ENCODE measurements at places on chromosomes 5 and 9.
A peak's percentile ranks its signal among the peaks of the same experiment; 100 is the strongest.

- DNase-seq, result no peak
These were observed 35.1 kb downstream of the SH3GLB2 start for GRCh38 chr9:128992995-128993394.

GRCh38 chr9:83425240-83425639, 113.0 kb downstream of the FRMD3 start:
- DNase-seq, result no peak

- no peak for DNase-seq
These were observed 73.7 kb downstream of the RCL1 start for GRCh38 chr9:4866239-4866969.

DNA sequence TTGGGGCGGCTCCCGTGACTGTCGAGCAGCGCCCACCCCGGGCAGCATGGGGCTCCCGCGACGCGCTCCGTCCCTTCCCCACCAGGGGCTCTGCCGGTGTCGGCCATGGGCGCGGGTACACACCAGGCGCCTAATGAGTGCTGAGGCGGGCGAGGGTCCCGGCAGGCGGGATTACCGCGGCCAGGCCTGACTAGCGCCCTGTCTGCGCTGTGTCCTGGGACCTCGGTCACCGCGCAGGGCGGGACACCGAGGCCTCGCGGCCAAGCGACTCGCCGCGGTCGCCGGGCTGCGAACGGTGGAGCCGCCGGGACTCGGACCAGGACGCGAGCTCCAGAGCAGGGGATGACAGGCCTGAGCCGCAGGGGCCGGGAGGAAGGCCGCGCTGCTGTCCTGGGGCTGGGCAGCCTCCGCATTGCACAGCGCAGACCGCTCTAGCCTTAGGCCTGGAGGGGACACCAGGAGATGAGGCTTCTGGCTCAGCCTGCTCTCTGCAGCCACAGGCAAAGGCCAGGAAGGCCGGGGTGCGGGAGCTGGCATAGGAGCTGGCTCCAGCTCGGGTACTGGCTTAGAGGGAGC, 14.1 kb downstream of the LCN10 start:
- DNase-seq, result no peak

- DNase-seq, result no peak
These were observed 94.7 kb downstream of the FGF10 start for GRCh38 chr5:44294516-44294915.

- no peak for DNase-seq
These were observed 5.0 kb downstream of the INPP5E start for GRCh38 chr9:136434580-136435169.

- no peak for DNase-seq
These were observed 235.6 kb upstream of the C9orf72 start for GRCh38 chr9:27808864-27809263.

DNA sequence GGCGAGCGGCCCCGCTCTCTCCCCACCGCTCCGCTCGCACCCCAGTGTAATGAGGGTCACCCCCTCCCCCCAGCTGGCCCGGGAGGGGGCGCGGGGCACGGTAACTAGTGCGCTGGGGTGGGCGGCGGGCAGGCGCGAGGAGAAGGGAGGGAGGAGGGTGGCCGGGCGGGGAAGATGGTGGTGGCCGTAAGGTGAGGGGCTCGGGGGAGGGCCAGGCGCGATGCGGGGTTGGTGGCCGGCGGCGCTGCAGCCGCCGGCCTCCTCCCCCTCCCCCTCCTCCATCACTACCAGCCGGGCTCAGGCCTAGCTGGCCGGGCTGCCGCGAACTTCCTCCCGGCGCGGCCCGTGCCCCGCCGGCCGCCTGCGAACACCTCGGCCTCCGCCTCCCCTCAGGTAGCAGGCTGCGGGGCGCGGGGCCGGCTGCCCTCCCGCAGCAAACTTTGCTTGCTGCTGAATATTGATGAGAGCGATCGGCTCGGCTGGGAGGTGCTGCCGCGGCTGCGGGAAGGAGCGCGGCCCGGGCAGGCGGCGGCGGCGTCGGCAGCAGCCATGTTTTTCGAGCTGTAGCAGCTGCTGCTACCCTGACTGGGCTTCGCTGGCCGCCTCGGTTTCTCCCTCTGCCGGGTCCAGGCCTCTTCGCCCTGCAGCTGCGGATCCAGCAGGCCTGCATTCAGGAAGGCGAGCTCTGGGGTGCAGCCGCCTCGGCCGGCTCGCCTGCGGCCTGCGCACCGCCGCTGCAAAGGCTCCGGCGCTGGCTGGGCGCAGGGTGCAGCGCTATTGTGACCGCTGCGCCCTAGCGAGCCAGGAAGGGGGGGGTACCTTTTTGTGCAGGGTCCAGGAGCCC, 502 bp downstream of the NSD1 start:
- DNase-seq, result peak; percentile 37

- DNase-seq, result no peak
These were observed 161.2 kb downstream of the FGF18 start for GRCh38 chr5:171580502-171581265.

DNA sequence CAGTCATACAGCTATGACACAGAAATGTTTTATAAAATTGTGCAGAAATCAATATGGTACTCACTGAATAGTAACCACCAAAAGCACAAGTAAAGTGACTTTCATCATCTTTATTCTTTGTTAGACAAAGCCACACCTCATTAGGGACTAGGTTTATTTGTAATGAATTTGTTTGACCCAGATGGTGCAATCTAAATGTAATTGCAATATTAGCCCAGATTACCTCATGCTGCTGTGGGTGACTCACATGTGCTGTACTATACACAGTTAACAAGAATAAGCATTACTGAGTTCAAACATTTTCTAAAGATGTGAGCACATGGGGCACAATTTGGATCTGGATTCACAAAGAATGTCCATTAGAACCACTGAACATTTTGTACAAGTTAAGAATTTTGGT, 759.3 kb upstream of the TYRP1 start:
- DNase-seq, result no peak

- DNase-seq, result no peak
These were observed 40.9 kb downstream of the NACC2 start for GRCh38 chr9:136054146-136054545.

GRCh38 chr5:169223595-169223953, 77.4 kb downstream of the SLIT3 start:
- no peak for DNase-seq

GRCh38 chr5:131262953-131263541, 806 bp upstream of the CDC42SE2 start:
- DNase-seq, result no peak

GRCh38 chr9:135103001-135103446, 15.6 kb downstream of the OLFM1 start:
- DNase-seq, result no peak
